ENCODE measurements at places on chromosomes 6 and 20.
A peak's percentile ranks its signal among the peaks of the same experiment; 100 is the strongest.

- peak; percentile 4 for DNase-seq
These were observed 52.1 kb downstream of the YTHDF1 start for GRCh38 chr20:63163596-63164483.

GRCh38 chr6:24658573-24659560 lies 7.8 kb downstream of the TDP2 start:
- no peak for DNase-seq

GRCh38 chr20:48912065-48912464 lies 9.4 kb upstream of the ARFGEF2 start:
- no peak for DNase-seq

GRCh38 chr6:106377061-106377540 lies 16.6 kb downstream of the CRYBG1 start:
- peak; percentile 58 for DNase-seq

DNA sequence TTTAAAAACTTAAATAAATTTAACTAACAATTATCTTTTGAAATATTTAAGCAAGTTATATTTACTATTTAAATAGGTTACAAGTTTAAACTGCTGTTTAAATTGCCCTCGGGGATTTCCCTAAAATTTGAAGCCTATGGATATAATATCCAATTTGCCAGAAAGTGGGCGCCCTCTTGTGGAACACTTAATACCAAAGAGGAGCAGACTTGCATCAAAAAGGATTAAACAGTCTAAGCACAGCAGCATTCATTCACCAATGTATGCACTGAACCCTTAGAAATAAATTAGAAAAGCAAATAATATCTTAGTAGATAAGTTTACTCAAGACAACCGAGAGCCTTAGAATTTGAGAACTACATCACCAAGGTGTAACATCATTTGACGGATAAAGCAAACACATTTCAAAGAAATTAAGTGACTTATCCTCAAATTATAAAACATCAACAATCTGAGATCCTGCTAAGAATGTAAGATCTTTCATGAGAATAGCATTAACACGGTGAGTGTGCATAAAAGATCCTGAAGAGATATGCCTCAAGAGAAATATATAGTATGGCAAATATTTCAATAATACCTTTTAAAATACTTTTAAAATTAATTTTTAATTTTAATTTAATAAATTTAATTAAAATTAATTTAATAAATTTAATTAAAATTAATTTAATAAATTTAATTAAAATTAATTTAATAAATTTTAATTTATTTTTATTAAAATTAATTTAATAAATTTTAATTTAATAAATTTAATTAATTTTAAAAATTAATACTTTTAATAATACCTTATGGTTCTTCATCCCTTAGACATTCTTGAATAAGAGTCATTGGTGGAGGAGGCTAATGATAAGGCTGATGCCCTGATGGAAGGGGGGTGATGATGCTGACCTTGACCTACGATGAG lies 11.5 kb upstream of the MEP1A start:
- peak; percentile 59 for DNase-seq

GRCh38 chr20:50094522-50094921 lies 18.4 kb downstream of the UBE2V1 start:
- no peak for DNase-seq

- no peak for DNase-seq
These were observed 18.8 kb upstream of the BACH2 start for GRCh38 chr6:90315354-90315950.

GRCh38 chr6:148747145-148747470 lies 278 bp downstream of the UST start:
- DNase-seq, result no peak

DNA sequence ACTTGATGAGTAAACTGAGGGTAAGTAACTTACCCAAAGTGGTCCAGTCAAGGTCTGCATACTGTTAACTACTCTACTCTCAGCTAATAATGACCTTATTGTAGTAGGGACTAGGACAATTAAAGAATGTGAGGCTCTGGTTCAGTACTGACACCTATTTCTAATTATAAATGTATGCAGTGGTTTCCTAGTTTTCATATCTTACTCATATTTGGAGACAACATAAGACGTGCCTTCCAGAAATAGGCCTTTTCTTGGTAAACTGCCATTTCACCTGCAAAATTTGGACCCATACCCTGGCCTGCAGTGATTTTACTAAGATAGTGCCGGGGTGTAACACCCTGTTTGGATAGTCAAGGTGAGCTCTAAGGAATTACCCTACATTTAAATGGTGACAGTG lies 24.7 kb downstream of the GJA1 start:
- DNase-seq, result no peak

GRCh38 chr6:54876365-54876764 lies 29.8 kb downstream of the FAM83B start:
- no peak for DNase-seq

- DNase-seq, result no peak
These were observed 48.4 kb downstream of the CEP43 start for GRCh38 chr6:167047554-167047953.

DNA sequence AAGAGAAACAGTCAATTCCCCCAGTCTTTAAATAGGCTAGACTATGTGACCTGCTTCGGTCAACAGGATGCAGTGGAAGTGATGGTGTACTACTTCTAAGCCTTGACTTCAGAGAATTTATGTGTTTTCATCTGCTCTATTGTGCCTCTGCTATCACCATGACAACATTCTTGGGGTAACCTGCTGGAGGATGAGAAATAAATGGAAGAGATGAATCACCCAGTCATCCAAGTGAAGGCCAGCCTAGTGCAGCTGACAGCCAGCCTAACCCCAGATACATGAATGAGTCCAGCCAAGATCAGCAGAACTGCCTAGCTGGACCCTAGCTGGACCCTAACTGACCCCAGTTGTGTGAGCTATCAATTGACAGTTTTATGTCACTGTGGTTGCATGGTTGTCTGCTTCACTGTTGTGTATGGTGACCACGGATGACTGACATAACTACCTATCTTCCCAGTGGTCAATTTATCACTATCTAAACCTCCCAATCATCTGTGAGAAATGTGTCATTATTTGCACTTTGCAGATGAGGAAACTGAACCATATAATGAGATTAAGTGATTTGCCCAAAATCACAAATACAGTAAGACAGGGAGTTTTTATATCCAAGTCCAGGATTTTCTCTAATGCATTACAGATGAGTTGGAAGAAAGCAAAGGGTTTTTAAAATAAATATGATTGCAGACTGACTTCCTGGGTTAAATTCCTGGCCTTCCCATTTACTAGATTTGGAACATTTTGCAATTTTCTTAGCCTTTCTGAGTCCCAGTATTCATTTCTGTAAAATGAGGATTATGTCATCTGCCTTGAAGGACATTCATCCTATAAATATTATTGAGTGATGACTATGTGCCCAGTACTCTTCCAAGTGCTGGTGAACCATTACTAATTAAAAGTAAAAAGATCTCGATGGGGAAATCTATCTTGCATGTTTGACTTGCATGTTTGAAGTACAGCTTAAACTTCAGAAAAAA lies 136.4 kb upstream of the PLCB4 start:
- DNase-seq, result no peak

DNA sequence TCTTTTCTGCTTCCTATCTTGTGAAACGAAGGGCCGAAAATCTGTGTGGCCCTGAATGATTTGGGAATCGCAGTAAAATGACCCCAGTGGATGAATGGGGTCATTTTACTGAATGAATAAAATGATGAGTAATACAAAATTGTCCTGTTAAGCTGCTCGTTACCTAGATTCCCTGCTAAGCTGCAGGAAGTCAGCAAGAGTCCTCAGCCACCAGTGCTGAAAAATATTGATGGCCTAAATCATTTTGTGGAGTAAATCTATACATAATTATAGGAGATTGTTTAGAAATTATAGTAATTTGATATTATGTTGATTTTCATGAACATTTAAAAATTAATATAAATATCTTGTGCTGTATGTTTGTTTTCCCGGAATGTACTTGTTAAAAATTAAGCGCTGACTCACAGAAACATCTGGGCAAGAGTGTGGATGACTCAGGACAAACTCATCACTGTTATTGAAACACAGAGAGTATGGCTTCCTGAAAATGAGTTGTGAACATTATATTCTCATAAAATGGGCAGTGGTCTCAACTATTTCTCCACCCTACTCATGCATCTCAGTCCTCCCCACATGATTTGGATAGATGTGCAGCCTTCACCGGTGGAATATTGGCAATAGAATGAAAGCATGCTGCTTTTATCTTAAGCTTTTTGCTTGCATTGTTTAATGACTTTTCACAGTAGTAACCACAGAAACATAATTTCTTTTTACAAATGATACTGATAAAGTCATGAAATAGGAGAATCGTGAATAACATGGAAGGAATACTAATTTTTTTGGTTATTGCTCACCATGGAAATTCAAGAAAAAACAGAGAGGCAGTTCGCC lies 36.2 kb upstream of the RGS17 start:
- DNase-seq, result no peak

- no peak for DNase-seq
These were observed 318.9 kb downstream of the CLIC5 start for GRCh38 chr6:45696738-45697137.

- no peak for DNase-seq
These were observed 9.4 kb downstream of the TLDC2 start for GRCh38 chr20:36885356-36885755.

GRCh38 chr20:6057691-6058090 lies 3.8 kb upstream of the LRRN4 start:
- DNase-seq, result no peak

- peak; percentile 39 for DNase-seq
These were observed 224.2 kb upstream of the SSTR4 start for GRCh38 chr20:22810626-22811569.

DNA sequence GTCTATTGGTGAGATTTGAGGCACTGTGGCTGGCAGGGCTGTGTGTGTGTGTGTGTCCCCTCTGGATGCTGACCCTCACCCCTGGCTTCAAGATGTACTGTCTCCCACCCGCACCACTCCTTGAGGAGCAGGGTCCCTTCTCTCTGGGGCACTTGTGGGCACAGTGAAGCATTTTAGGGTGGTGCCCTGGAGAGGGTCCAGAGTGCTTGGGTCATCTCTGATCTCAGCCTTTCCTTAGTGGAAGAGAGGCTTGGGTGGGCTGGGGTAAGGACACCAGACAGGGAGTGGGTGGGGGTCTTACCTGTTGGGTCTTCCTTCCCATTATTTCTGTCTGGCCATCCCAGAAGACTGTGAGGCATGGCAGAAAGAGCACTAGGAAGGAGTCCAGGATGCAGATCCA lies 66.1 kb downstream of the EFCAB8 start:
- no peak for DNase-seq

- DNase-seq, result no peak
These were observed 792.8 kb upstream of the EYS start for GRCh38 chr6:66499851-66500250.

DNA sequence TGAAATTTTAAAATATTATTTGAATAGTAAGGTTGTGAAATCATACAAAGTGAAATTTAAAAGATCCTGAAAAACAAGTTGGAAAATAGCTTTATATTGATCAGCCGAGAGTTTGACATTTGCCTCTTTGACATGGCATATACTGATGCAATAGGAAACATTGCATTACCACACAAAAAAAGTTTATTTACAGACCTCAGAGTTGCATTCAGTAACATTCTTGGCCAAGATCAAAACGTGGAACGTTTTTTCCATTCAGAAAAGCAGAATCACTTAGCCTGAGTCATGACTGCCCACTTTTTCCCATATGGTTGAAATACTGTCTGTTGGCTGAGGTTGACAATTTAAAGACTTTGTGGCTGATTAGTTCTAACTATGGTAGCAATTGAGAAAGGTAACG lies 55.1 kb upstream of the BACH2 start:
- no peak for DNase-seq

DNA sequence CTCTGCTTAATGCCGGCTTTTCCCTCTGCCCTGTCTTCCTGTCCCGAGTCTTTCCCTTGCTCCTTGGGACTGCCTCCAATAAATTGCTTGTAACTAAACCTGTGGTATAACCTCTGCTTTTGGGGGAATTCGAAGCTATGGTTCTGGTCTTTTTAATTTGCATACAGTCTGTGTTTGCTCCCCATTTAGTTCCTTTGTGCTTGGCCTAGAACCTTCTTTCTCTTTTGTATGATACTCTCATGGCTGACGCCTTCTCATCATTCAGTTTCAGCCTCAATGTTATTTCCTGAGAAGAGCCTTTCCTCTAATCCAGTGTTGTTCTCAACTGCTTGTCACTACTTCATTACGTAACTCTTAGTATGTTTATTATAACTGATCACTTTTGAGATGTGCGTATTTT lies 248.0 kb downstream of the PHF3 start:
- DNase-seq, result no peak

DNA sequence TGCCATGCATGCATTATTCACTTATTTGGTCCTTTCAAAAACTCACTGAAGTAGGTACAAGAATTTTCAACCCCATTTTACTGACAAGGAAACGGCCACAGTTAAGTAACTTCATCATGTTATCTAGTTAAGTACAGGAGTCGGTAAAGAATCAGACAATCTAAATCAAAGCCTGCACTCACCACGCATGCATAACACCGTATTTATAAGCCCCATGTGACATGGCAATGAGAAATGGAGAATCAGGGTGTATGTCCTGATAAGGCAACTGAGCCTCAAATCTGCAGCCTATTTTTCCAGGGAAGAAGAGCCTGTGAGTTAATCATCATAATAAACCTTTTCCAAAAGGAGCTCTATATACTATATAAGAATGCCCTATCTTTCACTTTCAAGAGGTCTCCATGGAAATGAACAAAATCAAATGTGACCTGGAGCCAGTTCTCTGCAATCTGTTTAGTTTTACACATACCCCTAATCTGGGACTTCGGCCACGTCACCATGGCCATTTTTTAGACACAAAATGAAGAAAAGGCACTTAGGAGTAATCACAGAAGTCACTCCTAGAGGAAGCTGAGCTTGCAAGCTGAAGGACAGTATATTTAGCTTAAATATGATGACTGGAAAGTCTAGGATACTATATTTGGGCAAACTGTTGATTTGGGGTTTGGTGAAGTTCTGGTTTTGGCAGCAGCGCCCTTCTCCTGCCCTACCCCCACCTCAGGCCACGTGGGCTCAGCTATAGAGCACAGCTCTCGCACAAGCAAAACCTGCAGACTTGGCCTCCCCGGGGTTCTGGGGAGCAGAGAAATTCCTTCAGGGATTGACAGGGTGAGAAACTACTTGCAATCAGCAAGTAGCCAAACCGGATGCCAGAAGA lies 19.2 kb downstream of the TRAM2 start:
- DNase-seq, result no peak

DNA sequence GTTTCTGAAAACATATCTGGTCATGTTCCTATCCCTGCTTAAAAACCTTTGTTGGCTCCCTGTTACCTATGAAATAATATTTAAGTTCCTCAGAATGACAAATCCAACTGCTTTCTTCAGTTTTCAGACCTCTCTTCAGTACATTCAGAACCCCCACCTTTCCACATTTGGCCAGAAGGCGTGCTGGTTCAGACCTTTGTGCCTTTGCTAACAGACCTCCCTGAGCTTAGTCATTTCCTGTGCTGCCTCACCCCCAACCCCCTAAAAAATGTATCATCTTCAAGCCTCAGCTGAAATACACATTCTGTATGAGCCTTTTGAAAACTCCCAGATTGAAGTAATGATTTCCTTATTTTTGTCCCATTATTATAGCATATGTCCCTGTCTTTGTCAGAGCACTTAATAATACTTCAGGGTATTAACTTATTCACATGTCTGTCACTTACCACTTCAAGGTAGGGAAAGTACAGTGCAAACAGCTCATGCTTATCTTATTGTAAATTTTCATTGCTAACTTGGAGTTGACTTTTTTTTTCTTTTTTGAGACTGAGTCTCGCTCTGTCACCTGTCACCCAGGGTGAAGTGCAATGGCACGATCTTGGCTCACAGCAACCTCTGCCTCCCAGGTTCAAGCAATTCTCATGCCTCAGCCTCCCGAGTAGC lies 19.7 kb downstream of the FAM217A start:
- no peak for DNase-seq
